Stimulated activated CD8-positive, alpha-beta memory T cell treated with anti-CD3 and anti-CD28 coated beads, Interleukin-15, amount 100 ng/mL, for 48 hours (primary cell): ENCODE measurements at places on chromosomes 2 and 18.

DNA sequence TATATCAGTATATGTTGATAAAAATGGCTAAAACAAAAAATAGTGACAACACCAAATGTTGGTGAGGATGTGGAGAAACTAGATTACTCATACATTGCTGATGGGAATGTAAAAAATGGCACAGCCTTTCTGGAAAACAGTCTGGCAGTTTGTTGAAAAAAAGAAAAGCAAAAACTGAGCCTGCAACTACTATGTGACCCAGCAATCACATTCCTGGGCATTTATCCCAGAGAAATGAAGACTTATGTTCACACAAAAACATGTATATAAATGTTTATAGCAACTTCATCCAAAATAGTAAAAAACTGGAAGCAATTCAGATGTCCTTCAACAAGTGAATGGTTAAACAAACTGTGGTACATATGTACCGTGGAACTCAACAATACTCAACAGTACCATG lies 7.5 kb upstream of the KDSR start:
- DNase-seq, result no peak

DNA sequence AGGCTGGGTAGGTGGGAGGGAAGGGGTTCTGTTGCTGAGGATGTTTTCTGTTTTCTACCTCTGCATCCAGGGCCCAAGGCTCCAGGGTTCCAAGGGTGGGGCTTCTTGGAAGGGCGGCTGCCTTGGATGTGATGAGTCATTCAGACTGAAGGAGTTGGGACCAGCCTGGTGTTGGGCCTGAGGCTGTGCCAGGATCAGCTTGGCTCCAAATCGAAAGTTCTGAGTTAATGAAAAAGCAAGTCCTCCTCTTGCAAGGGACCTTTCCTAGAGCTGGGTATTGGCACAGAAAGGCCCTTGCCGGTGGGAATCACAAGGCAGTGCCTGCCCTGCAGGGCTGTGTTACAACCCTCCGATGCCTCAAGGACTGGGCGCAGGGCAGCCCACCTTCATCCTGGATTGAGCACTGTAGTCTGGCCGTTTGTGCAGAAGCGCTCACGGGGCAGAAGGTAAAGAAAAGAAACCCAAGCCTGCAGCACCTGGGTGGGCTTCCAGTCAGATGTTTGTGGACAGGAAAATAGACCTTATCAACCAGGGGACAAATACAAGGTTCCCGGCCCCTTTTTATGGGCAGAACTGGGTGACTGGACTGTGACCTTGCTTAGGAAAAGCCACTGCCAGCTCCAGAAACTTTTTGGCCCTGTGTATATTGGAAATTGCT lies 52.5 kb upstream of the MCFD2 start:
- no peak for DNase-seq

DNA sequence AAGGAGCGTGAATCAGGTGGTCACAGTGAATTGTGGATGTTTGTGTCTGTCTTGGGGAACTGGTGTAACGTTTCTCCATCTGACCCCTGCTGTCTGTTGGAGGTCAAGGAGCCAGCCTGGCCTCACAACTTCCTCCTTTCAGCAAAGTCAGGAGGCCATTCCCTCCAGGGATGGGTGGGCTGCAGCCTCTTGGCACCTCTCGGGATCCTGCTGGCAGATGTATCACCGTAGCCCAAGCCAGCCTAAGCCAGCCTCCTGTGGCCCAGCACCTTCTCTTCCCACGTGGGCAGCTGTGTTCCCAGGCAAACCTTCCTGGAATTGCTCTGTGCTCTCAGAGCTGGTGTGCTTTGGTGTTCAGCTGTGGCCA lies 30.5 kb downstream of the HPCAL1 start:
- no peak for DNase-seq

GRCh38 chr2:165793779-165794535 lies at the start of gene GALNT3:
GALNT3 (minus strand) TSS chr2:165794247; CDS start chr2:165770700, 23,547 bp downstream.
- DNase-seq, result peak; percentile 4

DNA sequence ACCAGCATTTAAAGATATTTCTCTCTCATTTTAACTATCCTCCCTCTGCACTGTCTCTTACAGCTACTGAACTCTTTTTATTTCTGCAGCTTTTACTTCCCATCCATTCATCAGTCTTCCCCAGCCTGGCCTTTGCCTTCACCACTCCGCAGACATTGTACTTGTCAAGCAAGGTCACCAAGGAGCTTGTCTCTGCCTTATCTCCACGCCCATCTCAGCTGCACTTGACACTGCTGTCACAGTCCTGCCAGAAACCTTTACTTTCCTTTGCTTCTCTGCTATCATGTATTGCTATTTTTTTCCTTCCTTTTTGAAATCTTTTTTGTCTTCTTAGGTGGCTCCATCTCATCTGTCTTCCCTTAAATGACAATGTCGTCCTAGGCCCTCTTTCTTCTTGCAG lies 147.0 kb downstream of the VWC2L start:
- DNase-seq, result no peak

DNA sequence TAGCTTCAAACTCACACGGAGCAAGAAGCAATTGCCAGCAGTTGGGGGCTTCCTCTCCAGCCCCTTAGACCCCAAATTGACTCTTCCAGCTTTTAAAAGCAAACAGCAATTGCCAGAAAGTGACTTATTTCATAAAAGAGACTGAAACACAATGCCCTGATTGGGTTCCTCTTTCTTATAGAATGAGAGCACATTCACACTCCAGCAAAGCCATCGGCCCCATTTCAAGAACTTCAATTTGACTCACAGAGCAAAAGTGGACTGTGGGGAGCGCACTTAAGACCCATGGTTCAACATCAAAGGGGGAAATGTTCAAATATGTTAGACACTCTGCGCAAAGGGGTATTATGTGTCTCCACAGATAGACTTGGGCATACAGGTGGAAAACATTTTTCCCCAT lies 484.7 kb downstream of the BCL11A start:
- no peak for DNase-seq

DNA sequence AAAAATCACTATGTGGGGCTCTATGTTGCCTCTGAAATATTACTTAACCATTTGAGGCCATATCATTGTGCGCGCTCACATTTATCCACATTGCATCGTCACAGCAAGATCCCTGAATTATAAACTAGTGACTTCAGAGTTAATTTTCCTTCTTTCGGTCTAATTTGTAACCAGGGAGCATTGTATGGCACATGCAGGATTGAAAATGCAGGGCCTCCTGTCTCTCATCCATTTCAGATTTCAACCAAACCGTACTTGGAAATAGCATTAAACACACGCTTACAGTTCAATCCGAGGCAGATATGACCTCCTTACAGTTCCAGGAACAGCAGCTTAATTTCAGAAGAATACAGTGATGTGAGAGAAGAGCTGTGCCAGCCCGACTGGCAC lies 532 bp downstream of the MYOM1 start:
- no peak for DNase-seq

DNA sequence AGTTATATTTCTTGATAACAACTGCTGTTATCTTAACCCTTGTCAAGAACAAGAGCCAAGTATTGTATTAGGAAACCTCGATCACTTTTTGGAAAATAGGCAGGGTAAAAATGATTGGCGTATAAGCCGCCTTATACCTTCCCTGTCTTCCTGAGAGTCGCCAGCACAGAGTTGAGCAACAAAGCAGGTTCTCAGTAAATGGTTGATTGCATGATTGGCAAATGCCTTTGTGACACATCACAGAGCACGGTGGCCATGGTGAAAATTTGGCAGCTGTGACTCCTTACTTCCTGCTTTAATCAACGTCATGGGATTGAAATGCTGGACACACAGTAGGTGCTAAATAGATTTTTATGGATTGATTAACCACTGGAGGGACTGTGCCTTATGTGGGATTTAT lies 3.9 kb upstream of the KLHL29 start:
- DNase-seq, result no peak

DNA sequence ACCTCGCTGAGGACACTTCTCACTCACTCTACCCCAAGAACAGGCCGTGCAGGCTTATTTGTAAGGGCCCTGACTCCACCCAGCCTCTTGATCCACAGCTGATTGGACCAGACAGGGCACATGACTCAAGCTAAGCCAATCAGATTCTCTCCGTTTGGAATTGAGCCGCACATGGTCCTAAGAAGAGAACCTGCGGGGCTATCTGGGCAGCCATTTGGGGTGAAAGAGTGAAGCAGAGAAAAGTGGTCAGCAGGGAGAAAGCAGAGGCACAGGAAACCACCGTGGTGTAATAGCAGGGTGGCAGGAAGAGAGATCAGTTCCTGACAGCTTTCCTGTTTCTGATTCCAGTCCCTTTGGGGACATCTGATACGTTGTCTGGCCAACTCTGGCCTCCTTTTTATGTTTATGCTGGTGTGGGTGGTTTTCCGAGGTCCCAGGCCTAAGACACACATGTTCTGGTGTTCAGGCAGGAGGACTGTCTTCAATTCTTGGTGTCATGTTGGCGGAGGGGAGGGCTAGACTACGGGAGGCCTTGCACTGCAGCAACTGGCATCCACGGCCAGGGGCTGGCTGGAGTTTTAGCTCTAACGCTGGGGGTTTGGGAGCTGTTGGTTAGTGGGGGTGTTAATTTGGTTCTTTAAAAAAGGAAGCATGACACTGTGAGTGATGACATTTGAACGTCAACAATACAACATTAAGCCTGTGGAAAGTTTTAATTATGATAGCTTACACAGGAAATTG lies 26.1 kb upstream of the SPTBN1 start:
- no peak for DNase-seq

DNA sequence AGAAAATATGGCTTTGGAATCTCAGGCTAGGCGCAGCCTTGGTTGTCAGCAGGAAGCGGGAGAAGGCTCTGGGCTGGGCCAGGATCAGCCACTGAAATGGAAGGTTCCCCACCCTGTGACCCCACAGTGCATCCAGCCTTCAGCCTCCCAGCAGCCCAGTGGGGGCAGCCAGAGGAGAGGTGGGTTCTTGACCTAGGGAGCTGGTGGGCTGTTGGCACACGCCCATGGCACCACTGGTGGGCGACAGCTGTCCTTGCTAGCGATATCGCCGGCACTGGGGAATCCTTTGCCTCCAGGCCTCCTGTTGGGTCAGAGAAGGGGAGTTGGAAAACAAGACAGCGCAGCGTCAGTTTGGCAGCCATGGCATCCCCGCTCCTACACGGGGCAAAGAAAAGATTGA lies 92.4 kb downstream of the KLHL29 start:
- DNase-seq, result no peak

GRCh38 chr18:48892146-48892855 lies 58.5 kb downstream of the SMAD7 start:
- no peak for DNase-seq

DNA sequence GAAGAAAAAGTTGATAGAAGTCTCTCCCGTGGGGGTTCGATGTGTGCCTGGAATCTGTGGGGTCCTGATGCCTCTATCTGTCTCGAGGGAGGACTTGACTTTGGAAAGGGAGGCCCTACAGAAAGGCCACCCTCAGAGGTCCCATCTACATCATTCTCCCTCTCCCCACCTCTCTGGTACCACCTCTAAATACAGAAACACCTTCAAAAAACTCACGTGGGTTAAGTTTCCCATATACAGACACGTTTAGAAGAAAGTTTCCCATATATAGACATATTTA lies 5.3 kb upstream of the TMEM37 start:
- DNase-seq, result no peak

- no peak for DNase-seq
These were observed 35.4 kb downstream of the PREPL start for GRCh38 chr2:44325897-44326296.

GRCh38 chr18:35055726-35056125 lies 14.5 kb downstream of the MAPRE2 start:
- no peak for DNase-seq

- no peak for DNase-seq
These were observed 100.7 kb upstream of the MCFD2 start for GRCh38 chr2:47016172-47016913.

DNA sequence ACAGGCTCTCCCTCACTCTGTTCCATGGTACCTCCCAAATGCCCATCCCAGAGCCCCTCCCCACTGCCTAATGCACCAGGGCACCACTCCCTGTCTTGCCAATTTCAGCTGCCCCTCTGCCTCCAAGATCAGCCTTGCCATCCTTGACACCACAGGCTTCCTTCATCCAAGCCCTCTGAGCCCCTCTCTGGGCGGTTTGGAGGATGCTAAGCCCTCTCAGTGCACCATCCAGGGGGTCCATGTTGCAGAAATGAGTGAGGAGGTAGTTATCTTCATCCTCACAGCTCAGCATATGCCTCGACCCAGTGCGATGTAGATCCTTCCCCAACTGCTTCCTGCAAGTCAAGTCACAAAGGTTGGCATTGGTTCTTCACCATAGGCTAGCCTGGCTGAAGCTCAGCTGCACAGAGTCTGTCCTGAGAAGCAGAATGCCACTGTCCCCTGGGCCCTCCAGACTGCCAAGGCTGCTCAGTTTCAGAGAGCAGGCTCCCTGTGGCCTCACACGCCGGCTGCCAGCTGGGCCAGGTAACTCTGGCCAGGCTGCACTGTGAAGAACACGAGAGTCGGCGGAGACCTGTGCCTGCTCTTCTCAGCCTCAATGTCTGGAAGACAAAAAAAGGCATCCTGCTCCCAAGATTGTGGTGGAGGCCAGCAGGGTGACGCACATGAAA lies 9.9 kb upstream of the MAP3K2 start:
- DNase-seq, result no peak

DNA sequence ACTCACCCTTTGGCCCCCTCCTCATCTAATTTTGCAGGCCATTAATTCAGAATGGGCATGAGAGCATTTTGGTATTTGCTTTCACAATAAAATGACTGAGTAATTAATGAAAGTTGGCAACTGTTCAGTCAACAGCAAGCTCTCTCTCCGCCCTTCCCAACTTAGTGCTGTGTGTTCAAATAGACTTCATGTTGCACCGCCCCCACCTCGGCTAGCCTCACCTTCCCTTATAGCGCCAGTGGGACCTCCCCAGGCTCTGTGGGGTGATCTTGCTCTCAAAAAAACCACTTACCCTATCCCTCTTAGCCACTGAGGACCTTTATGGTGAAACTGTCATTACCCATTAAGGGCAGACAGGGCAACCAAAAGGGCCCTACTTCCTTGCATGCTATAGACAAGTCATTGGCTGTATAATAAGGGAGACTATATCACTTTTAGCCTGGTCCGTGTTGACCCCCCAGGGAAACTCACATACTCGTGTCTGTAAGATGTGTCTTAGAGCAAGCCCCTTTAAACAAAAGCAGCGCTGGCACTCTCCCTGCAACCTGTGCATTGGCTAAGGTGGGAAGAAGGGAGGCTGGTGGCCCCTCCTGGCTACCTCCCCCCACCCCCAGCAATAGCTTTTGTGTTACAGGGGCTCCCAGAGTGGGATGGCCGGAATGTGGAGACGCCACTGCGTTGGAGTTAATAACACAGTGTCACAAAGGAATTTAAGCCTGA lies 15.2 kb downstream of the EN1 start:
- no peak for DNase-seq

- no peak for DNase-seq
These were observed 73.0 kb upstream of the LGALSL start for GRCh38 chr2:64380853-64381527.

GRCh38 chr18:11581286-11581685 lies 28.1 kb upstream of the SLC35G4 start:
- DNase-seq, result no peak

GRCh38 chr2:66985906-66986305 lies 411.2 kb upstream of the ETAA1 start:
- no peak for DNase-seq

- DNase-seq, result no peak
These were observed 27.8 kb upstream of the MAT2A start for GRCh38 chr2:85511008-85511811.

DNA sequence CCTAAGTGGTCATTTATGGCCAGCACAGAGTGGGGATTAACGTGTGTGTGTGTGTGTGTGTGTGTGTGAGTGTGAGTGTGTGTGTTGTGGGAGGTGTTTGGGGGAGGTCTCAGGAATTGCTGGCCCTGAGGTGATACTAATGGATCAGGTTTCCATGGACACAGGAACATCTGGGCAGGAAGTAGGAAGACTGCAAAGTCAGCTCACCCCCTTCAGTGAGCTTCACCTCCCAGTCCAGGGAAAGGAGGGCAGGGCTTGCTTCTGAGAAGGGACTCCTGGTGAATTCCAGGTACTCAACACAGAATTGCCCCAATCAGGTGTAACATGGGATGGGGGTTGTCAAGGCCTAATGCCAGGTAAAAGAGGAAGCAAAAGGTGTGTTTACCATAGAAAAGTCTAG lies 30.3 kb upstream of the IL1R1 start:
- no peak for DNase-seq
